ENCODE measurements at places on chromosomes 4 and X.
A peak's percentile ranks its signal among the peaks of the same experiment; 100 is the strongest.

GRCh38 chr4:141473952-141474351 lies 162.4 kb upstream of the IL15 start:
- DNase-seq: no peak

GRCh38 chr4:175561696-175562095 lies 250.4 kb downstream of the GPM6A start:
- DNase-seq: no peak

DNA sequence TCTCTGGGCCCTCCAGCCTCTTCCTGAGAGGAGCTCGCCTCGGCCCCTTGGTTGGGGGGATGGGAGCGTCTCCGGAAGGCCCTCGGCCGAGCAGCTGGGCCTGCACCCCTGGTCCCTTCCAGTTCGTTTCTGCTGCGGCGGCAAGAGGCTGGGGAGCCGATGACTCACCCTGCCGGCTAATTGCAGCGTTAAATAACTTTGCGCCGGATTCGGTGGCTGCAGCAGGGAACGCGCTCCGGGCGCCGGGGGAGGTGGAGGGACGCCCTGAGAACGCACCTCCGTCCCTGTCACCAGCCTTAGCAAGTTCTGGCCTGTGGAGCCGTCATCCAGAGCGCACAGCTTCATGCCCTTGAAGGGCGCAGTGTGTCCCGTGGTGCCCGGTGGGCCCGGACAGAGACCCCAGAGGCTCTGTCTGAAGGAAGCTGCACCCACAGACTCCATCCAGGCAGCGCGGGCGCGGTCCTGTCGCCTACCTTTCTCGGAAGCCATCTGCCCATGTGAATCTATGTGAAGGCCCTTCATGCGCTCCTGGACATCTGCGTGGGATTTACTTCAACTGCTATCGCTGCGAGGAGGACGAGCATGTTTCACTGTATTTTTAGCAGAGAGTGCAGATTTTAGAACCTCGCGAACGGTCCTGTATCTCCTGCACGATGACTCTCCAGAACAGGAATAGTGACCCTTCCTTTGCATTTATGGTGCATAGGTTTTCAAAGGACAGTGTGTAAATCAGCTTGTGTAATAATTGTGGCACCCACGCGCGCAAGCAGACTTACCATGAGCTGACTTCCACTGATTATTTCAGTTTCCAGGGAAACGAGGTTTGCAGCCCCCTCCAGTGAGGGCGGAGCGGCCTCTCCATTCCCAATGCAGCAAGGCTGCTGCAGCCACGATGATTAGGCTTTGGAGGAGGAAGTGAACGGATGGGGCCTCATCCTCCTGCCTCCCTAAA lies 1.7 kb upstream of the TMEM271 start:
- DNase-seq: no peak

- DNase-seq: no peak
Observed at GRCh38 chrX:101057093-101057714, 5.3 kb upstream of the TRMT2B start.

DNA sequence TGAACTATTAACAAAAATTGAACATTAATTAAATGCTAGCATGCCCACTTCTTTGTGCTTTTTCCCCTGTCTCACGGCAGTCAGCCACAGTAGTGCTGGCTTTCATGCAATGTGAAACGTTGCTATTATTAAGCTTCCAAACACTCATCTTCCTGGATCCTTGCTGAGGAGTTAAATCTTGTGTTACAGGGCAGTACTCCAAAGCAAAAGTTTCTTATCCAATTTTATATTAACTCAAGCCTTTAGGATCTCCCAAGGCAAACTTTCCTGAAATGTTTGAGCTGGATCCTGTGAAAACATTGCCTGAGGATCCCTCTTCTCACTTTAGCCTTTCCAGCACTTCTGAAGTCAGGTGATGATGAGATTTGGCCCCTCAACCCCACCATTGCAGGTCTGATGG lies 1454.8 kb downstream of the FSTL5 start:
- no peak for DNase-seq

- DNase-seq: no peak
Observed at GRCh38 chr4:76592460-76592859, 157.4 kb downstream of the SHROOM3 start.

- DNase-seq: no peak
Observed at GRCh38 chr4:183495184-183495583, 9.7 kb upstream of the ING2 start.

- no peak for DNase-seq
Observed at GRCh38 chrX:108211301-108211700, 119.7 kb downstream of the ATG4A start.

DNA sequence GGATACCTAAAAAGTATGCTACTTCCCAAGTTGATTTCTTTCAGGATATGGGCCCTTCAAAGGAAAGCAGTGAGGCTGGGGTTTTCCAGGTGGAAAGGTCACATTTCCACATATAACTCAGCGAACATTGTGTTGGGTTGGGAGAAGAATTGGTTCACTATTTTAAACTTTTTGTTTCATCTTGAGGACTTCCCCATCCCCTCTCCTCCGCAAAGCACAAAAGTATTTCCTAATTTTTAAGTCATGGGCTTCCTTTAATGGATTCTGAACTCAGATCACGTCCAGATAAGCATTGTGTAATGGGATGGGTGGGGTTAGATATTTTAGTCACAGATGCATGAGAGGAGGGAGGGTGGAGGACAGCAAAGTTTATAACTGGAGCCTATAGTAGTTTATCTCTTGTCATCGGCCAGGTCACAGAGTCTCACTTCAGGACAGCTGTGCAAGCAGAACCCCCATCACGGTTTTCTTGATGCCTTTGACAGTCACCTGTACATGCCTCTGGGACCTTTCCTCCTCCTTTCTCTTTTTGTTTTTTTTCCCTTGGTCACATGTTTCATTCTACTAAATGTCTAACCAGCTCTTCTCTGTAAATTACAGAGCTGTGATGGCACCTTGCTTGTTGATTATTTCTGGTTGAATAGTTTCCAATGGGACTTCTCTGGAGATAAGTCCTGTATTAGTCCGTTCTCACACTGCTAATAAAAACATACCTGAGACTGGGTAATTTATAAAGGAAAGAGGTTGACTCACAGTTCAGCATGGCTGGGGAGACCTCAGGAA lies 115.4 kb downstream of the PTTG2 start:
- DNase-seq: peak; percentile 10

GRCh38 chrX:123513585-123514278 lies 219.1 kb downstream of the THOC2 start:
- DNase-seq: no peak

GRCh38 chrX:66914080-66914479 lies 275.2 kb upstream of the EDA2R start:
- no peak for DNase-seq

- DNase-seq: no peak
Observed at GRCh38 chrX:1150569-1151347, 61.7 kb downstream of the CRLF2 start.

DNA sequence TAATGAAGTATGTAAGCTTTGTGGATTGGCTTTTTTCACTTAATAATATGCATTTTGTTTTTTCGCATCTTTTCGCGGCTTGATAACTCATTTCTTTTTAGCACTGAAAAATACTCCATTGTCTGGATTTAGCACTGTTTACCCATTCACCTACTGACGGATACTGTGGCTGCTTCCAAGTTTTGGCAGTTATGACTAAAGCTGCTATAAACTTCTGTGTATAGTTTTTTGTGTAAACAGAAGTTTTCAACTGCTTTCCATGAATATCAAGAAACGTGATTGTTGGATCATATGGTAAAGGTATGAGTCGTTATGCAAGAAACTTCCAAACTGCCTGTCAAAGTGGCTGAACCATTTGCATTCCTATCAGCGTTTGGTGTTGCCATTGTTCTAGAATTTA lies 87.6 kb downstream of the BMP3 start:
- no peak for DNase-seq

DNA sequence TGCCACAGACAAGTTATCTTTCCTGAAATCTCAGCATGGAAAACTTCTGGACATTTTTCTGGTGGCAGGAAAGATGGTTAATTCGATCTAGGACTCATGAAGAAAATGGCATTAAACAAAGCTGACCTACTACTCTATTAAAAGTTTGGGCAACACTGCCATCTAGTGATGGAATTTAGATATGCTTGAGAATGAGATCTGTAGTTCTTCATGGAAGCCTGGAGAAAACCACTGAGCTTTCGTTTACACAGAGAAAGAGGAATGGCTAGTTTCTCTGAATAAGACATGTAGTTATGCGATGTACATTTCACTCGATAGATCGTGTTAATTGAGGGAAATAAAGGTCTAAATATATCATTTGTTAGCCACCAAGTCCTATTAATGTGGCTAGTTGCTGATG lies 51.7 kb upstream of the CHRDL1 start:
- DNase-seq: peak; percentile 68

GRCh38 chr4:742742-743311 lies 37.2 kb downstream of the PCGF3 start:
- peak; percentile 69 for DNase-seq

GRCh38 chr4:26573389-26573794 lies 10.5 kb upstream of the TBC1D19 start:
- DNase-seq: no peak

DNA sequence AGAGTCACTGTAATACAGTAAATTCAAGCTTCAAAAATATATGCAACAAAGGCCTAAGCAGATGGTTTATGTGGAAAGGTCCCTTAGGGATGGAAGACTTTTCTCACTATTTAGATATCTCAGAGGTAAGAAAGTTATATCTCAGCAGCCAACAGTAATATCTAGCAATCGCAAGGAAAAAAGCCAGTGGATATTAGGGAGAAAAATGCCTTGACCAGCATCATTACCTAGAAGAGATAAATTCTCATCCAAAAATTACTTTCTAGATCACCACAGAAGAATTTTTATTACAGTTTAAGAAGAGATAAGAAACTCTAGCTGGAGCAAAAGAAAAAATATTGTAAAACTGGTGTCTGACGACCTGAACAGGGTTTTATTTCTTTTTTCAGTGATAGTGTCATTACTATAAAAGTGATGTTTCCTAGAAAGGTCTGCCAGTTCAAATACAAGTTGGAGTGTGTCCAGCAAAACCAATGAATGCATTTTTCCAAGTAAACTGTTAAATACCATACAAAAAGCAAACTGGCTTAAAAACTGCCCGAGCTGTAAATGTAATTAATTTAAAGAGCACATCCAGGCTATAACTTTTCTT lies 100.0 kb downstream of the ATP11C start:
- DNase-seq: no peak

DNA sequence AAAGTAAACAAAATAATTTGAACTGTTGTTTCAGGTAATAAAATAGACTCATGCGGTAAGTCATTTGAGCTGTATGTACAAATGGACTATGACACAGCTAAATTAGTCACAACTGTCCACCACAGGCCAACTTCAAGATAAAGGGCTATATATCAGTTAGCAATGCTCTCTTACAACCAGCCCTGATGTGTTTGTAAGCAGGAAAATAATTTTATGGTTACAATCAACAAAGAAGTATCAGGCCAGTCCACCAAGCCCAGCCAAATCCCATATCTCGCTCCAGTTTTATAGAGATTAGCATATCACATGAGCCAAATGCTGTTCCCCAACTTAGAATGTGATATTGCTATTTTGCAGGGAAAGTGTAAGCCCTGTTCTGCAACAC lies 511 bp upstream of the DUSP21 start:
- DNase-seq: peak; percentile 27

DNA sequence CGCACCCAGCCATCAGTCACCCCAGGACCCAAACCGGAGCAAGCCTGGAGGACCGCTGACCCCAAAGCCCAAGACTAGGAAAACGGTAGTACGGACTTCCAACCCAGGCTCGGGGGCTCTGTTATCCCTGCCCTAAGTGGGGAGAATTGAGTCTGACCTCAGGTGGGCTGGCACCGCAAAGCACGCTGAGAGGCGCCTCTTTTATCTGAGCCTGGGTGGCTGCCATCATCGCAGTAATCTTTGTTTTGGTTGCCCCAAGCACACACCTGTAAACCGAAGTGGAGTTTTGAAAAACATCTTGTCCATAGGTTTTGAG lies 894 bp upstream of the SH3RF1 start:
- no peak for DNase-seq

GRCh38 chr4:139753686-139754085 lies 88.1 kb downstream of the MGST2 start:
- no peak for DNase-seq

GRCh38 chr4:37968747-37969146 lies 8.5 kb downstream of the PTTG2 start:
- DNase-seq: no peak

DNA sequence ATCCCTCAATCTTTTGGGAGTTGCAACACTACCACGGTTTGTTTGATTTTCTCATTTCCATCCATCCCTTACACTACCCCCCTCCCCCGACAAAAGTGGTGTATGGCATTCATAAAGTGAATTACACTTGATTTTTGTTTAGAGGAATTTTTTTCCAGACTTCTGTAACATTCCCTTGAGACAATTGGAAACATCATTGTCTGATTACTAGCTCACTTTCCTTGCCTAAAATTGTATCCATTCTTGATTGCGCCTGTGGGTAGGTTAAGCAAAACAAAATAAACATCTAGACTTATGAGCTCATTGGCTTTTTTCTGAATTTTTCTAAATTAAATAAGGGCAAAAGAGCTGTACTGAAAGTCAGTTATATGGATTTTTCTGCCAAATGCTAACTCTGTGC lies 3.5 kb downstream of the GPC3 start:
- no peak for DNase-seq

Measured in hematopoietic multipotent progenitor cell treated with erythropoietin and hydrocortisone succinate and interleukin-3 and kit ligand, for 17 days (in vitro differentiated cells).